ENCODE measurements at places on chromosomes 6 and 20. TPM values are rescaled to one million over a fixed set of nuclear protein-coding genes. Genes with fewer than 3 reads are reported as not detected.

- no peaks in the 10 kb centered on the region for H3K4me1 ChIP-seq
- H3K27me3 ChIP-seq = no peaks in the 10 kb centered on the region
- no peak overlapping the region for H3K27ac ChIP-seq
- no peak overlapping the region for H3K4me3 ChIP-seq
- no peaks in the 10 kb centered on the region for H3K36me3 ChIP-seq
These were observed 65.0 kb downstream of the PSMG4 start for GRCh38 chr6:3323696-3324261.

GRCh38 chr6:7073821-7074525 is 33.8 kb upstream of the RREB1 start:
- peak; percentile 68 for DNase-seq
- no peak overlapping the region for H3K27ac ChIP-seq
- no peaks in the 10 kb centered on the region for H3K27me3 ChIP-seq
- no peak overlapping the region for H3K4me3 ChIP-seq

- H3K36me3 ChIP-seq = no peaks in the 10 kb centered on the region
- no peak overlapping the region for H3K4me3 ChIP-seq
- no peaks in the 10 kb centered on the region for H3K4me1 ChIP-seq
These were observed 70.2 kb downstream of the BLOC1S5 start for GRCh38 chr6:7993952-7994351.

DNA sequence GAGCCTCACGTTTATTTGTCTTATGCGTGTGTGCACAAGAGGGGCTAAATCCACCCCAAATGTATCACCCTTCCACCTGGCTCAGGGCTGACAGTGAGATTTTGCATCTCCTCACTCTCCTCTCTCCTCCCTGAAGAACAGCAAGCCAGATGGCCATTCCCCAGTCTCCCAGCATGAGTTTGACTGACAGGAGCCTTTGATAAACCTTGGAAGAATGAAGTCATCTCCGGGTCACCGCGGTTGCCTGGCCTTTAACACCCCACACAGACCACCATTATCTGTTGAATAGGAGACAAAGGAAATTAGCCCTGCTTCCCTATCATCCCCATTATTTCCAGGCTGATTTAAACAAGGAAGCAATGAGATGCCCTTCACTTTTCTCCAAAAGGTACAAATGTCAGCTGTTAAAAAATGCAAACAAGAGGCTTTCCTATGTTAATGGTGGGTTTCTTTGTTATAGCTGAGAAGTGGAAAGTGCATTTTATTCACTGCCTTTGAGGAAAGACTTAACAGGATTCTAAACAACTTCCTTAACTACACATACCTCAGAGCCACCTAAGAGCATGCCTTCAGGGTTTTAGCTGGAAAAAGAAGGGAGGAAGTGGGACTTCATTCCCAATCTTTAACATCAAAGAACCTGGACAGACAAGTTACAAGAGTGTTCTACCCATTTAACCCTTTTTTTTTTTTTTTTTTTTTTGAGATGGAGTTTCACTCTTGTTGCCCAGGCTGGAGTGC is 524.8 kb upstream of the ID4 start:
- no peaks in the 10 kb centered on the region for H3K4me1 ChIP-seq
- H3K27me3 ChIP-seq = no peaks in the 10 kb centered on the region
- H3K4me3 ChIP-seq = no peak overlapping the region

GRCh38 chr6:158793432-158793831 is 25.7 kb downstream of the EZR start:
- no peak for DNase-seq
- no peak overlapping the region for H3K27ac ChIP-seq
- H3K36me3 ChIP-seq = no peaks in the 10 kb centered on the region
- H3K4me1 ChIP-seq = no peaks in the 10 kb centered on the region

GRCh38 chr6:149318581-149319286 is 1.2 kb downstream of the TAB2 start:
- DNase-seq = no peak
- H3K27me3 ChIP-seq = no peaks in the 10 kb centered on the region
- no peaks in the 10 kb centered on the region for H3K4me1 ChIP-seq
- H3K27ac ChIP-seq = peak overlapping the region; percentile 92
- H3K36me3 ChIP-seq = no peaks in the 10 kb centered on the region

GRCh38 chr6:6350696-6351095 is 30.2 kb upstream of the F13A1 start:
- H3K4me3 ChIP-seq = no peak overlapping the region
- H3K36me3 ChIP-seq = no peaks in the 10 kb centered on the region
- no peak for DNase-seq
- H3K27ac ChIP-seq = no peak overlapping the region

DNA sequence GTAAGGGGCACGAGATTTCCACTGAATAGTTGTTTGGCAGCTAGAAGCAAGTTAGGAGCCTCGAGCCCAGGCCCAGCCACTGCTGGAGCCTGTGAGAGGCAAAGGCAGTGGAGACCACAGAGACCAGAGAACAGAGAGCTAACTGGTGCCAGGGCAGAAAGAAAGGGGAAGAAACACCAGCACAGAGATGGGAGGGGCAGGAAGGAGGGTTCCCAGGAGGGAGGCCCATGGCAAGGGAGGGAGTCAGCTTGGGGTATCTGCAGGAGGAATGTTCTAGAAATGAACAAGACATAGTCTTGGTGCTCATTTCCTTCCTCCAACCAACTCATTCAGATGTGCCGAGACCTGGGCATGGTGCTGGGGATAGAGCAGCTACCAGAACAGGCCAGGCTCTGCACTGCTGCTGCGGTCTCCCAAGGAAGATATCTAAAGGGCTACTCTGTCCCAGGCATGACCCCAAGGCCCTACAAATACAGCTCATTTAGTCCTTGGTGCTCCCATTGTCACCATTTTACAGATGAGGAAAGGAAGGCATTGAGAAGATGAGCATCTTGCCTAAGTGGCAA is 10.7 kb downstream of the ANGPT4 start:
- DNase-seq = peak; percentile 15
- no peak overlapping the region for H3K4me3 ChIP-seq
- no peaks in the 10 kb centered on the region for H3K4me1 ChIP-seq
- H3K27me3 ChIP-seq = no peaks in the 10 kb centered on the region
- H3K27ac ChIP-seq = no peak overlapping the region
- H3K36me3 ChIP-seq = no peaks in the 10 kb centered on the region

DNA sequence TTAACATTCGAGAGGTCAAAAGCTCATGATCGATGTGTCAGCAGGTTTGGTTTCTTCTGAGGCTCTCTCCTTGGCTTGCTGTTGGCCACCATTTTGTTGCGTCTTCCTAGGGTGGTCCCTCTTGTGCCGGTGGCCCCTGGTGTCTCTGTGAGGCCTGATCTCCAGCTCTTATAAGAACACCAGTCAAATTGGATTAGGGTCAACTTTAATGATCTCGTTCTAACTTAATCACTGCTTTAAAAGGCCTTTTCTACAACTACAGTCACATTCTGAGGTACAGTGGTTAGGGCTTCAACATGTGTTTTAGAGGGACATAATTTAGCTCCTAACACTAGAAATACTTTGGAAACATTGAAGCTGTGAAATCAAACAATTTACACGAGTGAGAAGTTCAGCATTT is 240.8 kb upstream of the KCNQ5 start:
- no peak for DNase-seq
- H3K36me3 ChIP-seq = no peaks in the 10 kb centered on the region
- H3K4me1 ChIP-seq = no peaks in the 10 kb centered on the region
- no peak overlapping the region for H3K27ac ChIP-seq

Gene OR12D3
- total RNA-seq = not detected

Gene FAM83B
- 0.37 TPM for total RNA-seq

Gene SPAG4
- total RNA-seq = 2.2 TPM

Gene DDR1
- 8.4 TPM for total RNA-seq

All from right lobe of liver (tissue), 6 donors.